ENCODE measurements at places on chromosomes 2 and 18.
A peak's percentile ranks its signal among the peaks of the same experiment; 100 is the strongest.

DNA sequence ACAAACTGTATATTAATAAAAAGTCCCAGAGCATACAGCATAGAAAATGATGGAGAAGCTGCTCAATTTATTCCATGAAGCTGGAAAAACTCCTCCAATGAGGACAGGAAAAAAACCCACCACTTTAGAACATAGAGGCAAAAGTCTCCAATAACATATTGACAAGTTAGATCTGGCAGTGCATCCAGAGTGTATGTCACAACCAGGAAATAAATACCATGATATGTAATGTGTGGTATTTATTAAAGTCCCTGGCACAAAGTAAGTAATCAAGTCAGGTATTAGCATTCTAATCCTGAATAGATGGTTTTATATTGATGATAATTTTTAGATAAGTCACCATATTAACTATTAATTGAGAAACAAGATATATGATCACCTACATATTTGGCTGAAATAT, 427.3 kb upstream of the HS6ST1 start:
- no peak for DNase-seq

DNA sequence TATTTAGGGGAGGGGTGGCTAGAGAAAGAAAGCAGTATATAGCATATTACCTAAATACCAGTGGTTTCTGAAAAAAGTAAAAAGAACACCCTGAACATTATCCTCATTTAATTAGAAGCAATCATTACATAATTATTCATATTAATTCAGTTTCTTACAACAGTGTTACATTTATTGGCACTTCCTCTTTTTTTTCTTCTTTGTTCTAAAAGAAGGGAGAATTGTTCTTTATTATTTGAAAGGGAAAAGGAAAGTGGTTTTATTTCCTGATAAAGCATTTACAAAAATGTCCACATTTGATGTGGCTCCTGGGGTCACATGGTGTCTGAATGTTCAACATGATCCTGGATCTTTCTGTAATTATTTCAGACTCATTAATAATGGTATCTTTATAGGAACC, 254.9 kb upstream of the ZEB2 start:
- no peak for DNase-seq

GRCh38 chr2:168697668-168698121, 104.7 kb upstream of the NOSTRIN start:
- no peak for DNase-seq

- no peak for DNase-seq
Measured at GRCh38 chr18:12296457-12296856, 11.6 kb upstream of the TUBB6 start.

DNA sequence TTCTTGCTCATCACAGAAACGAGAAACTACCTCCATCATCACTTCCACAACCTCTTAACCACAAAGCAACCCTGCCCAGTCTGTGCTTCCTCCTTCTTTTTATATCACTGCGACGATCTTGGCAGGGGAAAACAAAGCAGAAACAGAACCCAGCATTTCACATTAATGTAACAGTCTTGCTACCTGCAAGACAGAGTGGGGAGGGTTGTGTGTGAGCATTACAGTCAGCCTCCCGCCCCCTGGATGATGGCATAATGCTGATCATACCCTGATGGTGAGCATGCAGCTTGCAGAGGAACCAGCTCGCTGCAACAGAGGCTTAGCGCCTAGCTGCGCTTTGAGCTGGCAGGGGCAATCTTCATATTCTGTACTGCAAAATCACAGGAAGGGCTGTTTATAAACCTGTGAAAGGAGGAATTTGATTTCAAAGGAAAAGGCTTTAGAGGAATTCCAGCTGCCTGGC, 376.1 kb downstream of the IRS1 start:
- no peak for DNase-seq

DNA sequence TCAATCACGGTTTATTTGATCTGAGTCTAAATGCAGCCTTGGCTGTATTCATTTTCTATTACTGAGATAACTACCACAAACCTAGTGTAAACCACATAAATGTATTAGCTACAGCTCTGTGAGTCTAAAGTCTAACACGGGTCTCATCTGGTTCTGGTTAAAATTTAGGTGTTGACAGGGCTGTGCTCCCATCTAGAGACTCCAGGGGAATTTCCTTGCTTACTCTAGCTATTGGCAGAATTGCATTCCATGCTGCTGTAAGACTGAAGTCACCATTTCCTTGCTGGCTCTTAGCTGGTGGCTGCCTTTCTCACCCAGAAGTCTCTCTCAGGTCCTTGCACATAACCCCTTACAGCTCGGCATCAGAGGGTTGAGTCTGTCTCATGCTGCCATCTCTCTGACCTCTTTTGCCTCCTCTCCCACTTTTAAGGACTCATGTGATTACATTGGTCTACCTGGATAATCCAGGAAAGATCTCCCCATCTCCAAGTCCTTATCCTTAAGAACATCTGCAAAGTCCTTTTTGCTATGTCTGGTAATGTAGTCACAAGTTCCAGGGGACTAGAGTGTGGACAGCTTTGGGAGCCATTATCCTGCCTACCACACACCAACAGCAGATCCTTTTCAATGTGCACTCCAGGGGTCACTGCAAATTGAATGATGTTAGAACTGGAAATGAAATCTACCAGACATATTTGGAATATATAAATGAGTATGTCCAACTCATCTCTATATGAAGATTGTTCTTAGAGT, 207.0 kb upstream of the AGAP1 start:
- peak; percentile 87 for DNase-seq

GRCh38 chr2:79994161-79994560, 310.4 kb downstream of the LRRTM1 start:
- DNase-seq, result no peak

DNA sequence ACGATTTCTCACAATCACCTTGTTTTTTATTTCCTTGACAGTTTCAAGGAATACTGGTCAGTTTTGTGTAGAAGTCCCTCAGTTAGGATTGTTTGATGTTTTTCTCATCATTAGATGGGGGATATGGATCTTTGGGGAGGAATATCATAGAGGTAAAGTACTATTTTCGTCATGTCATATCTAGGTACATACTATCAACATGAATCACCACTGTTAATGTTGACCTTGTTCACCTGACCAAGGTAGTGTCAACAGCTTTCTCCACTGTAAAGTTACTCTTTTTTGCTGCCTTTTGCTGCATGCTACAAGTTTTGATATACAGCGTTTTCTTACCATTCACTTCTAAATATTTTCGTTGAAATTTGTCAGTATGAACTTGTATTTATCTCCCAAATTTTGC, 32.7 kb downstream of the NLRC4 start:
- no peak for DNase-seq

DNA sequence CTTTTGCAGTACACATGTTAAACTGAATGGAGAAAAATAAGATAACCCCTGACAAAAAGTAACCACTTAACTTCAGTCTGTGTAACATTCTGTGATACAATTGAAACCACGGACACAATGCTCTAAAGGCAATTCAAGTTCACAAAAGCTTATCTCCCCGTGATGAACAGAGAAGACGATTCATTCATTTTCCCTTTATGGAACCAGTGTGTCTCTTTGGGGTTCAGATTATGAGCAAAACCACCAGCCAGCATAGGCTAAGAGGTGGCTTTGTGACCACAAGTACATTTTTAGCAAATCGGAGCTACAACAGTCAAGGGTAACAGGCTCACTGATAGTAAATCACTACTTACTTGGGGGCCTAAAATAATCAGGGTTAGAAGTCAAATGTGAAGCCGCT, 120.6 kb upstream of the SMAD7 start:
- no peak for DNase-seq

DNA sequence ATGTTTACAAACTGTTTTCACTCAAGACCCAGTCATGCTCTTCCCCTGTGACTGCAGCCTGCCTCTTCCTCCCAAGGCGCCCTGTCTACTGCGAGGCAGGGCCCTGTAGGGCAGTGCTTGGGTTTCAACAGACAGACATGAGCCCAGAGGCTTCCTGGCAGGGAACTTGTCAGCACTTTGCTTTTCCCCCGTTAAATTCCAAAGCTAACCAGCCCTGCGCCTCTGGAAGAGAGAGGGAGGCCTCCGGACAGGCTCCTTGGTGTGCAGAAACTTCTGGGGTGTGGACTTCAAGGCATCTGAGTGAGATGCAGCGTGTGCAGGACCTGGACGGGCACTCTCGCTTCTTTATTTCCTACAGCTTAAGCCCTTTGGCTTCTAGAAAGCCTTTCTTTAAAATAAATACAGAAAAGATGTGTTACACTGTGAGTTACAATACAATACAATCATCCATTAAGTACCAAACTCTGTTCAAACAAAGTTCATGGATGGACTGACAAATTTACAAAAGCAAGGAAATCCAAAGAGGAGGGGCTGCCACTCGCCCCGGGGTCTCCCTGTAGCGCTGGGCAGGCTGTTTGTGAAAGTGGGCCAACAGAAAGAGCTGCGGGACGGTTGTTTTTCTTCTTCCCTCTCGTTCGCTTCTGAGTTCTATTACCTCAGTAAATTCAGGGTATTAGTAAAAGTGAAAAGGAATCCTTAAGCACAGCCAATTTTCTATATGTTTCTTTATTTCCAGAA, 8.8 kb upstream of the ZNF516 start:
- no peak for DNase-seq

- peak; percentile 18 for DNase-seq
Measured at GRCh38 chr18:57660961-57661360, 39.3 kb upstream of the NARS1 start.

- no peak for DNase-seq
Measured at GRCh38 chr2:185668710-185669109, 69.9 kb upstream of the FSIP2 start.

- no peak for DNase-seq
Measured at GRCh38 chr2:148829618-148830017, 45.4 kb upstream of the KIF5C start.

DNA sequence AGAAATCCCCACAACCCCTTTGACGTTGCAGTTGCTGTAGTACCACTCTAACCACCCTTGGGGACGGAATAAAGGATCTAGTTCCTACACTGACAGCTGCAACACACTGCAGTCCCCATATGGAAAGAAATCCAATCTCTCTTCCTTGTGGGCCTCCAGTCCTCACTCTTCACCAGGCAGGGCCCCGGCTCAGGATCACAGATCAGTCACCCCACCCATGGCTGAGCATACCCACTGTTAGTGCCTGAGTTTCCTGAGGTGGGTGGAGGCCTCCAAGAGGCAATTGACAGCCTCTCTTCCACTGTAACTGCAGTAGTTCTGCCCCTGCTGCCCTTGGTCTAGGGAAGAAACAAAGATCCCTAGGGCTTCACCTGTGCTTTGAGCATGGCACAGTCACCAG, 670.0 kb upstream of the CDH2 start:
- DNase-seq, result no peak

DNA sequence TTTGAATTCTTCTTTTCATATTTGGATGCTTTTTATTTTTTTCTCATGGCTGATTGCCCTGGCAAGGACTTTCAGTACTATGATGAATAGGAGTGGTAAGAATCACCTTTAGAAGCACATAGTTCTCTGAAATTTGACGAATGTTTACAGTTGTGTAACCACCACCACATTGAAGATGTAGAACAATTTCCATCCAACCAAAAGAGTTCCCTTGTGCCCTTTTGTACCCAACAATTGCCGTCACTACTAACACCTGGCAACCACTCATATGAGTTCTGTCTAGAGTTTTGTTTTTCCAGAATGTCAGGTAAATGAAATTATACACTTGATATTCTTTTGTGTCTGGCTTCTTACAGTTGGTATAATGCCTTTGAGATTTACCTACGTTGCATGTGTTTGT, 28.7 kb upstream of the SLC16A14 start:
- DNase-seq, result no peak

GRCh38 chr18:23929362-23929930, 85.1 kb upstream of the TTC39C start:
- no peak for DNase-seq

DNA sequence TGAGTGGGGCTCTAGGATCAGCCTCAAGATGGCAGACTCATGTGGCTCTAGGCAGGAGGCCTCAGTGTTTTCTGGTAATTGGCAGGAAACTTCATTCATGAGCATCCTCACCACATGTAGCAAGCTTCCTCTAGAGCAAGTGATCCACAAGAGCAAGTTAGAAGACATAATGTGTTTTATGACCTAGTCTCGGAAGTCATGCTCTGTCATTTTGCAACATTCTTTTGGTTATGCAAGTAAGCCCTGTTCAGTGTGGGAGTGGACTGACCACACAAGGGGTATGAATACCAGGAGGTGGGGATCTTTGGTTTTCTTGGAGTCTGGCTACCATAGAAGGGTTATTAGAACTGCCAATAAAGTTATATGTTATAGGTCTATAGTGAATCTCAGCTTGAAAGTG, 66.8 kb upstream of the STK39 start:
- DNase-seq, result no peak

DNA sequence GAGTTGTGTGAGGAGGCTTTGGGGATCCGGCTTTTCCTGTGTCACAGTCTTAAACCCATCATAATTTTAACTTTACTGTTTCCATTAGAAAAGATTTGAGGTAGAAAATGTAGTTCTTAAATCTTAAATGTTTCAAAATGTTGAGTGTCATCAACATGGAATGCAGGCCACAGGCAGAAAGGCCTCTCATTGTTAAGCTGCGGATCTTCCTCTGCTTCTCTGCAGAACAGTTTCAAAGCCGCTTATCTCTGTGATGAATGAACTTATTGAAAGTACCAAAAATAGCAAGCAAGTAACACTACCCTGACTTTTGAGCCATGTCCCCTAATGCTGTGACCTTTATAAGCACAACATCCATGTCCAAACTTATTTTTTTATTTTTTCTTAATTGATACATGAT, 1645.8 kb downstream of the DPP10 start:
- DNase-seq, result no peak

- no peak for DNase-seq
Measured at GRCh38 chr18:23921716-23922285, 92.8 kb upstream of the TTC39C start.

- no peak for DNase-seq
Measured at GRCh38 chr18:56841836-56842235, 190.7 kb downstream of the WDR7 start.

DNA sequence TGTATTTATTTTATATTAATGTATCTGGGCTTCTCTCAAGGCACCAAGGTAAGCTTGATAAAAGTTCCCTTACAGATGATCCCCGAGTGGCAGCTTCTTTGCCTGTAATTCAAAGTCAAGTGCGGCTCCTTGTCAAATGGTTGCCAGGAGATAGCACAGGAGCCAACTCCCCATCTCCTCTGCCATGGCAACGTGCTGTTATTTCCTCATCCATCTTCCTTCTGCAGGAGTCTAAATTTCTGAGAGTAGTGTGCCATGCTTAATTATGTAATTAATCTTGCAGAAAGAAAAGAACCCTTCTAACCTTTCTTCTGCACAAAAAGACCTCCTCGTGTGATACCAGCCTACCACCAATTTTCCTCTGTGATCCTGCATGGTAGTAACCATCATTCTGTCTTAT, 46.2 kb upstream of the ACMSD start:
- no peak for DNase-seq

DNA sequence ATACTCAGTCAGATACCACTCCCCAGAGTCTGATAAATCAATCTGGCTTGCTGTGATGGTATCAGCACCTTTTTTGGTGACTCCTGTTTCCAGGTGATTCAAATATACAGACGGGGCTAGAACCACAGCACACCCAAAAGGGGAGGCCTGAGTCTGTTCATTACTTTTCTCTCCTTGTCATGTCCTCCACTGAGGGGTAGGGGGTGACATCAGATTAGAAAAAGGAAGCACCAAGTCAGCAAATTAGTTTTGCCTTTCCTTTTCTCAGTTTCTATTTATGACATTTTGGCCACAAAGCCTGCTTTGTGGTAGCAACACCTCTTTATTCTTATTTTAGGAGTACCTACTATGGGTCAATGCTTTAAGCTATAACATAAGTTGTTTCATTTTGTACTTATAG, 127.4 kb downstream of the CCDC102B start:
- DNase-seq, result no peak

Data from fibroblast of skin of left biceps (primary cell).